Left kidney (tissue), 8 donors: ENCODE measurements at places on chromosomes 3 and 15.

DNA sequence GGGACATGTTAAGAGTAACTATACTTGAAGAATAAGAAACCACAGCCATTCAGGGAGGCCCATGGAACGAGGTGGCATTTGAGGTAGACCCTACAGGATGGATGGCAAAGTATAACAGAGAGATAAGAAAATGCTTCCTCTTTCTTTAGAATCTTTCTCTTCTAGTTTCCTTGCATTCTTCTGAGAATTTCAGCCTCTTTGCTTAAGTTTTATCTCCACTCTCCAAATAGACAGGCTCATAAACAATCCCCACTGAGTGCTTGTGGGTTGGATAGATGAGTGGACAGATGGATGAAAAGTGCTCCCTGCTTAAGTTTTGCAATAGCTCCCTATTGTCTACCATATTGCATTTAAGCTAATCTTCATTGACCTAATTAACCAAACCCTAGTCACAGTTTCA is 103.7 kb downstream of the MEX3B start:
- no peak for DNase-seq

DNA sequence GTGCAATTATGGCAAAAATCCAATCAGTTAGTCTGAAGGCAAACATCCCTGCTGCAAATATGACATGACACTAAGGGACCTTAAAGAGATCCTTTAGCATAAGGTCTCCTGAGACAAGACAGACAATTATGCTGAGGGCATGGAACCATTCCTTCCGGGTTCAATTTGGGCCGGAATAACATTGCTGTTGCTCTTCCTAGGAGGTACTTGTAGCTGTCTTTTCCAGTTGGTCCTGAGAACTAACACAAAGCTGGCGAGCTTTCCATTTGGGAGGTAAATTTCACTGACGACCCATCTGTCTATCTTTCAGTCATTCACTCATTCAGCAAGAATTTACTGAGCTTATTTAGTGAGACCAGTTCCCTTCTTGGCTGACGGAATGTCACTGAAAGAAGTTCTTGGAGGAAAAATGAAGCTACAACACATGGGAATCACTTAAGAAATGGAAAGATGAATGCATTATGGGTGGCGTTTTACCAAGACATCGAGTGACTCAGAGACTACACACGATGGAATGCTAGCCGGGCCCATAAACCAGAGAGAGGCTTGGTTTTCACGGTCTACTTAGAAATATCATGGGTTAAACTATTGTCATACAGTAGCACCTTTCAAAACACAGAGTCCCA is 215.5 kb downstream of the PDZRN3 start:
- no peak for DNase-seq

DNA sequence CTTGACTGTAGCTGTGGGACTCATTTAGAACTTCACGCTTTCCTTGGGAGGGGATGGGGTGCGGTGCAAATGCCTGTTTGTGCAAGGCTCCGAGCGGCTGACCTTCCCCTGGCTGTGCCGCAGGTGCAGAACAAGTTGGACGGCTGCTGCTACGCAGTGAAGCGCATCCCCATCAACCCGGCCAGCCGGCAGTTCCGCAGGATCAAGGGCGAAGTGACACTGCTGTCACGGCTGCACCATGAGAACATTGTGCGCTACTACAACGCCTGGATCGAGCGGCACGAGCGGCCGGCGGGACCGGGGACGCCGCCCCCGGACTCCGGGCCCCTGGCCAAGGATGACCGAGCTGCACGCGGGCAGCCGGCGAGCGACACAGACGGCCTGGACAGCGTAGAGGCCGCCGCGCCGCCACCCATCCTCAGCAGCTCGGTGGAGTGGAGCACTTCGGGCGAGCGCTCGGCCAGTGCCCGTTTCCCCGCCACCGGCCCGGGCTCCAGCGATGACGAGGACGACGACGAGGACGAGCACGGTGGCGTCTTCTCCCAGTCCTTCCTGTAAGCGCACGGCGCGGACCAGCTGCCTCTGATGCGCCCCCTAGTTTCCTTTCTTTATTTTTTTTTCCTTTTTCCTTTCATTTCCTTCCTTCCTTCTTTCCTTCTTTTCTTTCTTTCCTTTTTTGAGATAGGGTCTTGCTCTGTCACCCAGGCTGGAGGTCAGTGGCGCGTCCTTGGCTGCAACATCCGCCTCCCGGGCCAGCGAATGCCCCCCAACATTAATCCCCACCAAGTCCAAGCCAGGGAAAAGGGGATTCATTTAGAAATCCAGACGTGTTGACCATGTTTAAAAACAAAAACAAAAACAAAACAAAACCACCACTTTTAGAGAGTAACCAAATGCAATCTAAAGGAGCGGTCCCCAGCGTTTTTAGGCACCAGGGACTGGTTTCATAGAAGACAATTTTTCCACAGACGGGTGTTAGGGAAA is 42.7 kb downstream of the EIF2AK4 start:
- DNase-seq = peak; percentile 68

DNA sequence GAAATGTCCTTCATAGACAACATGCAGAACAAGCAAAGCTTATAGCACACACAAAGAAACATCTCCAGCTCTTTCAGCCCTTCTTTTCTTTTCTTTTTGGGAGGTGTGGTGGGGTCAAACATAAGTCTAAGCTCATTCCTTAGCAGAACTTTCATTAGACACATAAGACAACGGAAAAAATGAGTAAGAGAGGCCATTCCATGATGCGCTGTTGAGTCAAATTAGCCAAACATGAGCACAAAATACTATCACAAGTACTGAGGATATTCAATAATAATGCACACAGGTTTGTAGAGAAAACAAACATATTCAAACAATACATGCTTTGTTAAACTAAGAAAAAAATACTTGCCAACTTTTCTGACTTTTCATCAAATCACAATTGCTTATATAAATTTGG is 83.0 kb downstream of the PLOD2 start:
- no peak for DNase-seq

GRCh38 chr15:69513450-69513960 is 60.9 kb downstream of the RPLP1 start:
- no peak for DNase-seq

GRCh38 chr15:29621616-29622015 is 200.7 kb downstream of the TJP1 start:
- DNase-seq = no peak

- DNase-seq = no peak
These were observed 412.6 kb upstream of the SEMA6D start for GRCh38 chr15:47304656-47305055.
